ENCODE measurements at places on chromosomes 11 and 22. TPM values are rescaled to one million over a fixed set of nuclear protein-coding genes. Genes with fewer than 3 reads are reported as not detected.

DNA sequence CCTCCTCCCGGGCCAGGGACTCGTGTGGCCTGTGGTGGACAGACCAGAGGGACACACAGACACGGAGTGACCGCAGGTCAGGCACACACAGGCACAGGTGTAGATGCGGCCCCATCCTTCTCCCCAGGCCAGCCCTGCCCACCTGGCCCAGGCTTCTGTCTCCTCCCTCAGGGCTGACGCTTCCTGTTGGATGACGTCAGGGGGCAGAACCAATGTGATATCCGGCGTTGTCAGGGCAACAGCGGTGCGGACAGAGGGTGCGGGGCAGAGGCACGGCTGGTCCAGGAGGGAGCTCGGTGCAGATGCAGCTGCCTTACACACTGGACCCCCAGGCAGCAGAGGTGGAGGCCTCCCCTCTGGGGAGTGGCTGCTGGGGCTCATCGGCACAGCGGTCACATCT, 2.9 kb upstream of the TUBGCP6 start:
- DNase-seq = no peak

DNA sequence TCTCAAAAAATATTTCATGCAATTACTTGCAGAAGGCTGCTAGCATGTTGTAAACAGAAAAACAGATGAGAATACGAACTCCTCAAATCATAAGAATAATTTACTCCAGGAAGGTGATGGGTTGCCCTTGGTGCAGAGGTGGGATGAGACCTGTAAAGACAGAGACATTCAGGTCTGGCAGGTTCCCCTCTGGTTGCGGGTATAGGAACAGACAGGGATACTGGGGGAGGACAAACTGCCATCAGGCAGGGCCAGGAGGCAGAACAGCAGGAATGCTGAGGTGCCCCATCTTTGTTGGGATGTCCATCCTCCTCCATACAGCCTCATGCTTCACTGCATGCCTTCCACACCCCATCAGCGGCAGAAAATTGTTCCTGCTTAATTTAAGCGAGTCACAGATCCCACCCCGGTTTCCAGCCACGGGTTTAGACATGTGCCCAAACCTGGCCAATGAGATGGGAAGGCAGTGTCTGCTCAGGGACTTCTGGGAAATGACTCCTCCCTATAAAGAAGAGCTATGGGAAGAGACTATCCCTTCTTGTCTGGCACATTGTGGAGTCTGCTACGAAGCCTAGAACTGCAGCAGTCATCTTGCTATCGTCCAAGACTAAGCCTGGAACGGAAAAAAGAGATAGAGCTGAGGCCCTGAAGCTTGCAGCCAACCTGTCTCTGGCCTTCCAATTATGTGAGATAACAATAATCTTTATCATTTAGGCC, 23.1 kb upstream of the IRAG1 start:
- DNase-seq = no peak

DNA sequence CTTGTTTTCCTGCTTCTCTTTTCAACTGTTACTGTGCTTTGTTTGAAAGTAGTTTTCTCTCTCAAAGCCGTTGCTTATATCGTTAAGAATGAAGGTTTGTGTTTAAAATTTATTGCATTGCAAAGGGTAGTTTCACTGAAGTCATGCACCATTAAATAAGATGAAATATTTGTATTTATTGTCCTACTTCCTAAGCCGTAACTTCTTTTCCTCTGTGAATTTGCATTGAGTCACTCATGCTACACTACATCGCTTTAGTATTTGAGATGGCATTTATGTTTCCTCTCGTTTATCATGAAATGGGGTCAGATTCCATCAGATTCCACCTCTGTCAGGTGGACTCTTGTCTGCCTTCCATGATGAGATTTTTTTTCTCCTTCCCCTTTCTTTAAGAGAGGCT, 65.8 kb upstream of the RASSF10 start:
- no peak for DNase-seq

Gene ISX
- not detected for total RNA-seq

Gene TMPRSS13
- total RNA-seq = not detected

Gene KRTAP5-9
- not detected for total RNA-seq

Gene VPREB1
- not detected for total RNA-seq

Gene MIAT
- not detected for total RNA-seq

All from H4 (cell line).